Activated CD4-positive, alpha-beta memory T cell treated with anti-CD3 and anti-CD28 coated beads for 36 hours (primary cell): ENCODE measurements at places on chromosomes 6 and 20.

- DNase-seq, result peak; percentile 47
Measured at GRCh38 chr20:13220194-13220903, 725 bp upstream of the ISM1 start.

- DNase-seq, result no peak
Measured at GRCh38 chr6:151681433-151682059, 125.9 kb upstream of the ESR1 start.

DNA sequence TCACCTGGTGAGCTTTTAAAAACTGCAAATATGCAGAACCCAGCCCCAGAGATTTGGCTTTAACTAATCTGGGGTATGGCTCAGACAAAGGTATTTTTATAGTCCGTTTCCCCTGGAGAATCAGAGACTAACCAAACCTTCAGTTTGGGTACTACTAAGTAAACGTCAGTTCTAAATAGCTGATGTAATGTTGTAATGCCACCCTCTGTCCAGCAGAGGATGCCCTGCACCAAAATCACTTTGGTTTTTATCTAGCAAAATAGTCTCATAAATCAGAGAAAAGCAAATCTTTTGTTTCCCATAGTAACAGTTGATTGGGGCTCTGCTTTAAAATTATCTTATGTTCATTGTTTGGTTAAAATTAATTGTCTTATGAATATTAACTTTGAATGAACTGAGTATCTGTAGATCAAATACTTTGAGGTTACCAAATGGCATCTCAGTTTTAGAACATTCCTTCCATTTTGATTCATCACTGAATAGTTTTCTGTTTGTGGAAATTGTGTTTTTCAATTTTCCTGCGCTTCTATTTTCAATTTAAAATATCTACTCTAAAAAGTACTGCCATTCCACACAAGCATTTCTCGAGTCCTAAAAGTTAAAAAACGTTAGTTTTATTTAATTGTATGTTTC, 278.3 kb upstream of the PLCB4 start:
- peak; percentile 10 for DNase-seq

- no peak for DNase-seq
Measured at GRCh38 chr6:90993770-90994169, 406.9 kb upstream of the MAP3K7 start.

DNA sequence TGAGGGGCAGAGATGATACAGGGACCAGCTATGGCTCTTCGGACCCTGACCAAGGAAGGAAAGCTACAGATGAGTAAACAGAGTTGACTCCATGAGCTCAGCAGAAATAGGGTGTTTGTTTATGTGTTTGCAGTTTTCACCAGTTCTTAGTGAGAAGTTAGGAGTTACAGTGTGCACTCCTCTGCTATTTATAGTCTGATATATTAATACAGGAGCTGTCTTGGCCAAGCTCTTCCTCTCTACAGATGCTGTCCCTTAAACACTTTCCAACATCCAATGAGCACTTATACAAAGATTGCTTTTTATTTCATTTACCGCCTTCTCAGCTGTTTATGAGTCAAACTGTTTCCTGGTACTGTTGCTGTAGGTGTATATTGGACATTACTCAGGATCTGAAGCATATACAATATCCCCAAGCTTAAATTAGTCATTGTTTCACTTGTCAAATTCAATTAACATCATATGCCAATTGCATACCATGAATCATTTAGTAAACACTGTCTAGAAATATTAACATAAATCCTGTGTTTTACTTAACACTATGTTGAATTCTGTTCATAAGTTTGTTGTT, 618.0 kb downstream of the PRKN start:
- DNase-seq, result no peak

DNA sequence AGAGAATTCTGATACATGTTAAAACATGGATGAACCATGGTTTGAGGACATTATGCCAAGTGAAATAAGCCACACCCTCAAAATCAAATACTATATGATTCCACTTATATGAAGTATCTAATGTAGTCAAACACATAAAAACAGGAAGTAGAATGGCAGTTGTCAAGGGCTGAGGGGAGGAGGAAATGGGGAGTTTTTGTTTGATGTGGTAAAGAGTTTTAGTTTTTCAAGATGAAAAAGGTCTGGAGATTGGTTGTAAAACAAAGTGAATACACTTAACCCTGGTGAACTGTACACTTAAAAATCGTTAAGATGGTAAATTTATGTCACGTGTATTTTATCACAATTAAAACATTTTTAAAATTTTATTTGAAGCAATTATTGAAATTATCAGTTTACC, 127.4 kb upstream of the GRIK2 start:
- no peak for DNase-seq

GRCh38 chr6:134502614-134503549, 185.0 kb upstream of the SGK1 start:
- DNase-seq, result no peak

GRCh38 chr6:116370760-116371119, at the start of gene DSE:
Gene DSE (plus strand): TSS chr6:116370947. CDS start chr6:116399251, 28,304 bp downstream.
- DNase-seq, result peak; percentile 74

DNA sequence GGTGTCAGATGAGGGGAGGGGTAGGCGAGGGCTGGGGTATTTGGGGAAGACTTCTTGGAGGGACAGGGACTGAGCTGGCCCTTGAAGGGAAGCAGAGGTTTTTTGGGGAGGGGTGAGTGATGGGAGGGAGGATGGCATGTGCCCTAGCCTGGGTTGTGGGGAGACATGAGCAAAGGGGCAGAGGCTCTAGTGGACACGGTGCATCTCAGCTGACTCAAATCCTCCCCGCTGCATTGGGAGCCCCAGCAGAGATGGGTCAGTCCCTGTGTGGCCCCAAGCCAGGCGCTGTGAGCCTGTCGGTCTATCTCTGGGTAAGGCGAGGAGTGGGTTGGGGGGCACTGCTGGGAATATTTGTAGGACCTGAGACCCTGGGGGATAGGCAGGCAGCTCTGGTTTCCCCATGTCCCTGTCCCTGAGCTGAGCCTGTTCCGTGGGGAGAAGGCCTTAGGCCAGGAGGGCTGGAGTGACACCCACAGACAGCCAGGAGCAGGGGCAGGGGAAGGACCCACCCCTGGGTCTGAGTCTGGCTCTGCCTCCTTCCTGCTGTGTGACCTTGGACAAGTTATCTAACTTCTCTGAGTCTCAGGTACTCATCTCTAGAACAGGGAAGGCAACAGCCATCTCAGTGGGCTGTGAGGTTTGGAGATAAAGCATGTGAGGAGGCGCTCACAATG, 36.0 kb downstream of the SPDEF start:
- DNase-seq, result no peak

DNA sequence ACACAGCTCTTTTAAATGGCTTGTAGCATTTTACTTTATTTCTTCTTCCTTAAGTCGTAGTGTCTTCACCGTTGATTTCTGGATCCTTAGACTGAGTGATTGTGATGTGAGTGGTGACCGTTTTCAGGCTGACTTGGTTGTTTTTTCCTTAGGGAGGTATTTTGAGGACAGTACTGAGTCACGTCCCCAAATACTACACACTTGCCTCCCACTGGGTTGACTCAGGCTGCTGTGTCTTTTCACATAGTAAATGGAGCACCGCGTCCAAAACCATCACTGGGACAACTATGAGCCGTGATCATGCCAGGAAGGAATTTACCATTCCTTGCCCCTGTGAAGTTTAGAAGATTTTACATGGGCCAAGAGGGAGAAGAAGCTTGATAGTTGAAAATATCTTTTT, 174.1 kb downstream of the FARS2 start:
- DNase-seq, result no peak

DNA sequence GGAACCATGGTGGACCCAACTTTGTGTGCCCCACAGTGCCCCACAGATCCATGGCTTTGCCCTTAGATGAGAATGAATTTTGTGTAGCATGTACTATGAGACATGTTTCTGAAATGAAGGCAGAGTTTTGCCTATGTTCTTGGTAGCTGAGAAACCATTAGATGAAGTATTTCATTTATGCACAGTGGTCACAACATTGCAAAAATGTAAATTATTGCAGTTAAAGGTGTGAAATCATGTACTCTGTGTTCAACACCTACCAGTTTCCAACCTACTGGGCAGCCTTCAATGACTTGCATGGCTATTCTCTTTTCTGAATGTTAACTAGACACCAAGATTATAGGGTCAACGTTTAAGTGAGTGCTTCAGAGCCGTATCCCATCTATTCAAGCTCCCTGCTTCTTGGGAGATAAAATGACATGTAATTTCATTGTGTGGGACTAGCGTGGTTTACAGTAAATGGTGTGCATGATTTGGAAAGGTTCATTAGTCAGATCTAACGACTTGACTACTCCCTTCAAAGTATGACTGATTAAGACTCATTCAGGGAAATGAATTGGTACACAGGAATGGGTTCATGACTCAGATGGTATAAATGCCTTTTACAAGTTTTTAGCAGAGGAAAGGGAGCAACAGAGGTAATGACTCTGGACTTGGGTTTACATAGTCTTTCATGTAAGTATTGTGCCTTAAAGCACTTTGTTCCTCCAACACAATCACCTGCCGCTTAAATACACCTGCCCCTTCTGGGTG, 106.1 kb upstream of the AKIRIN2 start:
- DNase-seq, result peak; percentile 17

DNA sequence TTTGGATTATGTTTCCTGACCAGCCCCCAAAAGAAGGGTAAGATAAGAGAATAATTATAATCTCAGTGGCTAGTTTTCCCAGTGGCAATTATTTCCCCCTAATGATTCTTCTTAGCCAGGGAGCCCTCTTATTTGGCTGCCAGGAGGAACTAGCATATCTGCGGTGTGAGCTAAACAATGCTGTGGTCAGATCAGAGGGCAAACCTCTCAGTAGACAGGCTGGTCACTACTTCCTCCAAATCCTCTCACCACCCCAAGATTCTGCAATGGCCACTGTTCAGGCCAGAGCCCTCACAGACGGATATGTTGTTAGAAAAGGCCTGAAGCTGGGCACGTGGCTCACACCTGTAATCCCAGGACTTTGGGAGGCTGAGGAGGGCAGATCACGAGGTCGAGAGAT, 273.4 kb upstream of the SASH1 start:
- no peak for DNase-seq

- no peak for DNase-seq
Measured at GRCh38 chr20:21516180-21516567, 2.3 kb upstream of the NKX2-2 start.

GRCh38 chr20:44071057-44071456, 115.9 kb downstream of the JPH2 start:
- DNase-seq, result no peak

DNA sequence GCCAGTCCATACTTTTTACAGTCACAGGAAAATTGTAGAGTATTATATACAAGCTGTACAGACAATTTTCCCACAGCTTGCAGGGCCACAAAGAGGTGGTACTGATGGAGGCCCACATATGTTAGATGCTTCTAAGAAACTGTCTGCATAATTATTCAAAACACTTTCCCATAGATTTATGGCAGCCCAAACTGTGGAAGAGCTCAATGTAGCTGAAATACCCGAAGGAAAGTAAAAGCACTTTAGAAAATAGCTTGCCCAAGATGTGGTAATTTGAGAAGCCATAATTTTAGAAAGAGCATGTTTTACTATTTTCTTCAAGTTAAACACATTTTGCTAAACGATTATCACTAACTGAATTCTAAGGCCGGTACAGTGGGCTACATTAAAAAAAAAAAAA, 36.9 kb downstream of the GMDS start:
- no peak for DNase-seq

DNA sequence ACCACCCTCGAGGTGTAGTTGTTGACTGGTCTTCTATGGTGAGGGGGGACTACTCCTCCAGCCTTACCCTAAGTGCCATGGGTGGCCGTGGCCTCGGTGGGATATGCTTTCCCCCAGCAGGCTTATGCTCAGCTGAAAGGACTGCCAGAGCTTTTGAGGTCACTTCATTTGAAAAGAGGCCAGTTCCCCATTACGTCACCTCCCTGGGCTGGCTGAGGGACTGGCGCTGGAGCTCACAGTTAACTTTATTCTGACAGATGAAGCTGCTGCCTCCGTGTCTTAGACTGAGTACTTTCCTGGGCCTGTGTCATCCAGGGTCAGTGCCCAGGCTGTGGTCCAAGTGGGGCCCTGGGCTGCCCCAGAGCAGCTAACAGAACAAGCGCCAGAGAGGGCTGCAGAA, 42.8 kb upstream of the PCMTD2 start:
- no peak for DNase-seq

DNA sequence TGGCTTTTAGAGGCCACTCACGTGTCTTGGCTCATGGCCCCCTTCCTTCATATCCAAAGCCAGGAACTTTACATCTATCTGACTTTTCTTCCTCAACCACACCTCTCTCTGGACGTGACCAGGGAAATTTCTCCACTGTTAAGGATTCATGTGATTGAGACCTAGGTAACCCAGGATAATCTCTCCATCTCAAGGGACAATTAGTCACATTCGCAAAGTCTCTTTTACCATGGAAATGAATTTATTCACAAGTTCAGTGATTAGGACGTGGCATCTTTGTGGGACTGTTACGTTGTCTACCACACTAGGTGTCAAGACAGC, 227.5 kb upstream of the RAB32 start:
- no peak for DNase-seq

GRCh38 chr6:15132854-15133670, 112.8 kb upstream of the JARID2 start:
- DNase-seq, result peak; percentile 15

DNA sequence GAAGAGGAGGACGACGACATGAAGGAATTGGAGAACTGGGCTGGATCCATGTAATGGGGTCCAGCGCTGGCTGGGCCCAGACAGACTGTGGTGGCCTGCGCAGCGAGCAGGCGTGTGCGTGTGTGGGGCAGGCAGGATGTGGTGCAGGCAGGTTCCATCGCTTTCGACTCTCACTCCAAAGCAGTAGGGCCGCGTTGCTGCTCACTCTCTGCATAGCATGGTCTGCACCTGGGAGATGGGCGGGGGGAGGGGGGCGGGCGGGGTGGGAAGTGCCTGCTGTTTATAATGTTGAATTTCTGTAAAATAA, 42.3 kb downstream of the CHMP4B start:
- peak; percentile 25 for DNase-seq

- DNase-seq, result no peak
Measured at GRCh38 chr6:134574491-134574890, 256.6 kb upstream of the SGK1 start.

DNA sequence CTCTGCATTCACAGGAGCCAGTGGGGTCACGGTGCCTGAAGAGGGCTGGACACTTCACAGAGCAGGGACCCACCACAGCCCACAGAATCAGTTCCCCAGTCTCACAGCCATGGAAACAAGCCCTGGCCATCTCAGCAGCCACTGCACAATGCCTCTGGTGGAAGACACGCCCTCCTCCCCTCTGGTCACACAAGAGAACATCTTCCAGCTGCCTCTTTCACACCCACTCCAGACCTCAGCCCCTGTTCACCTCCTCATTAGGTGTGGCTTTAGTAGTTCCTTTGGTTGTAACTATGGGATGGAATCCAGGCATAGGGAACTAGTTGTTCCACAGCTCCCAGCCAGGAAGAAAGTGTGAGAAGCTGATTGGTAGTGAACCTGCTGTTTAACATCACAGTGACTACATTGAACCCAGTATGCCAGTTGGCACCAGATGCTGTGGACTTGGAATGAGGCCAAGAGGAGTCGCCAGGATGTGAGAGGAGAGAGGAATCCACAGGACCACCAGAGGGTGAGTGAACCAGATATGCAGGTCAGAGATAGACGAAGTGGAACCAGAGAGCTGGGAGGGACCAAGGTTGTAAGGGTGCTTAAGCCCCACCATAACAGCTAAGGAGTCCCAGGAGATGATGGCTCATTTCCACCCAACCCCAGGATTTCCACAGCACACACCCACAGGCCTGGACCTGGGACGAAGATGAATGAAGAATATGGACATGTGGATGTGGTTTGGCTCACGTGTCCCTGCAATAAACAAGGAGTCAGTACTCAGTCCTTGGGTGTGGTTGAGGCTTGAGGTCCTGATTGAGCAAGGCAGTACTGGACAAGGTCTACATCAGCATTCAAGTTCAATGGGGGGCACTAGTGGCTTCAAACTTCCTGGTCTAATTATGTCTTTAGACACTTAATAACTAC, 8.8 kb upstream of the BTN3A3 start:
- DNase-seq, result no peak
